ENCODE measurements at places on chromosomes 4 and X.

- no peak for DNase-seq
Measured at GRCh38 chrX:120512222-120512621, 43.1 kb upstream of the LAMP2 start.

- no peak for DNase-seq
Measured at GRCh38 chr4:68463796-68464195, 16.5 kb downstream of the TMPRSS11E start.

DNA sequence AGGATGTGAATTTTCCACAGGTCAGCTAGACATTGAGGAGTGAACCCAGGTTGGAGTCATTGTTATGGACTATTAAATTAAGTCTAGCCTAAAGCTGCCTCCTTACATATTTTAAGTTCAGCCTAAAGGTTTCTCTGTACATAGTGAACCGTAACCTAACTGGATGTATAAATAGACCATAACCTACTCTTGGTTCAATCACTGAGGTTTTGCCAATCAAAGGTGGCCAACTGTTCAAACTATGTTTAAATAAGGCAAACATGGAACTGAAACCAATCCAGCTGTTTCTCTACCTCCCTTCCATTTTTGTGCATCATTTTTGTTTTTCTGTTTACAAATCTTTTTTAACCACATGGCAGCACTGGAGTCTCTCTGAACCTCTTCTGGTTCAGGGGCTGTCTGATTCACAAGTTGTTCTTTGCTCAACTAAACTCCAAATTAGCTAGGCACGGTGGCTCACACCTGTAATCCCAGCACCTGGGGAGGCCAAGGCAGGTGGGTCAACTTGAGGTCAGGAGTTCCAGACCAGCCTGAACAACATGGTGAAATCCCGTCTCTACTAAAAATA lies 43.9 kb upstream of the SFRP2 start:
- no peak for DNase-seq

DNA sequence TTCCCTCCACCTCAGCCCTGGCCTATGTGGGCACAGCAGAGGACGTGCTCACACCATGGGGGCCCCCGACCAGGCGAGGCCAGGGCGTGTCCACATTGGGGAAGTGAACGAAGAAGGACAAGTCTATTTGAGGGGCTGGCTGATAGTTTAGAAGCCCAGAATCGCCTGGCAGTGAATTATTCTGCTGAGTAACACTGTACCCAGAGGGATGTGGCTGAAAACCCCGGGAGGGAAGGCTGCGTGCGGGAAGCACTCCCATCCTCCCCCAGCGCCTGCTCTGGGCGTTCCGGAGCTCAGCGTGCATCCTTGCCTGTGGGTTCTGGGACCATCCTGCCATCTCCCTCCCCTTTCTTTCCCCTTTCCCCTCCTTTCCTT lies 66.6 kb downstream of the TRMT44 start:
- no peak for DNase-seq

GRCh38 chr4:9765091-9765490 lies 16.3 kb upstream of the DRD5 start:
- DNase-seq: no peak

DNA sequence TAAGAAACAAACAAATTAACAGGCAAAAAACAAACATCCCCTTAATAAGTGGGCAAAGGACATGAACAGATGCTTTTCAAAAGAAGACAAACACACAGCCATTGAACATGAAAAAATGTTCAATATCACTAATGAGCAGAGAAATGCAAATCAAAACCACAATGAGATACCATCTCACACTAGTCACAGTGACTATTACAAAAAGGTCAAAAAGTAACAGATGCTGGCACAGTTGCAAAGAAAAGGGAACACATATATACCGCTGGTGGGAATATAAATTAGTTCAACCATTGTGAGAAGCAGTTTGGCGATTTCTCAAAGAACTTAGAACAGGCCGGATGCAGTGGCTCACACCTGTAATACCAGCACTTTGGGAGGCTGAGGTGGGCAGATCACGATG lies 146.1 kb upstream of the NEIL3 start:
- DNase-seq: no peak

DNA sequence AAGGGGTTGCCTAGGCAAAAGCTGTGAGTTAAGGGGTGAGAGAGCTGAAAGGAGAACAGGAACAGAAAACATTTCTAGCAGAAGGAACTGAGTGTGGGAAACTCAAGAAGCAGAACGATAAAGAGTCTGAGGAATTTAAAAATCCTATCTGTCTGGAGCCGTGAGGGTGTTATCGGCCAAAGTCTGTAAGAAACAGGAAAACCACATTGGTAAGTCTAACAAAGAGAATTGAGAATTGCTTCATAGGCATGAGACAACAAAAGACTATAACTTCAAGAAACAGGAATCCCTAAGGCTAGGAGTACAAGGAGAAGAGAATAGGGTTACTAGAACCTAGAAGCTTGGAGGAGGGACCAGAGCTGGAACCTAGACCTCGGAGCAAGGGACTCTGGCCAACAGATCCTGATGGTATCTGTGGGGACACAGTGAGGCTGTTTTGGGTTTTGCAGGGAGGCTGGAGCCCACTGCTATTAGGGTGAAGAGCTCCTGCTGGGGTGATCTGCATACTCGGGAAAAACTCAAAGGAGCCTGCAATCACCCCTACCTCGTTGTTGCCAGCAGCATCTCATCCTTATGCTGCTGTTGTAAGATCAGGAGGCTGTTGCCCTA lies 175.6 kb downstream of the FBXO8 start:
- DNase-seq: no peak

- DNase-seq: no peak
Measured at GRCh38 chrX:120299928-120300327, 11.3 kb downstream of the TMEM255A start.

DNA sequence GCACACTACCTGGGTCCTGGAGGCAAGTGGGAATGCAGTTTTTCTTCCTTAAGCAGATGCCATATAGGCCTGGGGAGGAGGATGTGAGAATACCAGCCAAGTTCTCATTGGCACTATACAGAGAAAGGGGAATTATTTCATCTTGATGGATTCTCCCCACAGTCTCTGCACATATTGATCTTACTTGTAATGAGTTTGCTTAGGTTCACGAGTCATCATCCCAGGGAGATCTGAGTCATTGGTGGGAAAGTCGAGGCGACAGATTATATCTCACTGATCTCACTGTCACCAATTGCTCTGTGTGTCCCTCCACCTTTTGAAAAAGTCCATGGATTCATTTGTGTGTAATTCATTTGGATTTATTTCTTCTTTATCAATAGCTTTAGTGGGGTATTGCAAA lies 156.8 kb downstream of the AR start:
- DNase-seq: no peak

- DNase-seq: no peak
Measured at GRCh38 chrX:51421972-51422597, 74.3 kb downstream of the NUDT11 start.

GRCh38 chr4:113142351-113142750 lies 92.9 kb downstream of the ANK2 start:
- no peak for DNase-seq

- DNase-seq: no peak
Measured at GRCh38 chrX:106606571-106606970, 5.2 kb upstream of the RADX start.

GRCh38 chr4:131613824-131614216 lies 1535.3 kb upstream of the PCDH10 start:
- DNase-seq: no peak

DNA sequence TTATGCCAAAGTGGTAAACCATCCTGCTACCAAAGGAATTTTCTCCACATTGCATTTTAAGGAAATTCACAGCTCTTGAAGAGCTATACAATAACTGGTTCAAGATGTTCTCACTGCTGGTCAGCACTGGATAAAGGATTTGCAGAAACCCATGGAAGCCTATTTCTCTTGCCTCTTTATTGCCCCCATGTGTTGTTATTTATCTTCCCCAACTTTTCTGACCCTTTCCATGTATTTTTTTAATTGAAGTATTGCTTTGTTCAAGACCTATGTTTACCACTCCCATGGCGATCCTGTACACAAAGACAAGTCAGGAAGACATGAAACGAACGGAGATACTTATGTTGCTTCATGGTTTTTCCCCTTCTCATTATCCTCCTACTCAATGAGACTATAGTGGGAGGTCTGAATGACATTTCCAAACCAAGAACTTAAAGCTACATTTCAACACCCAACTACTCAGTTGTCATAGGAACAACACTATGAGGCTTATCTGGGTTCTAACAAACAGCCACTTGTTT lies 566.4 kb upstream of the DIPK2B start:
- DNase-seq: no peak

DNA sequence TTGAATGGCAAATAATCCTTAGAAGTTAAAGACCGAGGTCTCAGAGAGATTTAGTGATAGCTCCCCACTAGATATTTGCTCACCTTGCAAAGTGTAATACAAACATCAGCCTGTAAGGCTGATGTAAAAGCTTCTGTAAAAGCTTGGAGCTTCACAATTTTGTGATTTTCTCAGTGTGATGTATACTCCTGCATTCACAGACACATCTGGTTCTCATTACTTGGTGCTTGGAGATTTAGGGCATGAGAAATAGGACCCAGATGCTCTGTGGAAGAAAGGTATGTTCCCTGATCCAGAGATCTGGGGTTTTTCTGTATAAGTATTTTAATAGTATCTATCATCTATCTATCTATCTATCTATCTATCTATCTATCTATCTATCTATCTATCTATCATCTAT lies 1664.3 kb downstream of the C4orf33 start:
- no peak for DNase-seq

DNA sequence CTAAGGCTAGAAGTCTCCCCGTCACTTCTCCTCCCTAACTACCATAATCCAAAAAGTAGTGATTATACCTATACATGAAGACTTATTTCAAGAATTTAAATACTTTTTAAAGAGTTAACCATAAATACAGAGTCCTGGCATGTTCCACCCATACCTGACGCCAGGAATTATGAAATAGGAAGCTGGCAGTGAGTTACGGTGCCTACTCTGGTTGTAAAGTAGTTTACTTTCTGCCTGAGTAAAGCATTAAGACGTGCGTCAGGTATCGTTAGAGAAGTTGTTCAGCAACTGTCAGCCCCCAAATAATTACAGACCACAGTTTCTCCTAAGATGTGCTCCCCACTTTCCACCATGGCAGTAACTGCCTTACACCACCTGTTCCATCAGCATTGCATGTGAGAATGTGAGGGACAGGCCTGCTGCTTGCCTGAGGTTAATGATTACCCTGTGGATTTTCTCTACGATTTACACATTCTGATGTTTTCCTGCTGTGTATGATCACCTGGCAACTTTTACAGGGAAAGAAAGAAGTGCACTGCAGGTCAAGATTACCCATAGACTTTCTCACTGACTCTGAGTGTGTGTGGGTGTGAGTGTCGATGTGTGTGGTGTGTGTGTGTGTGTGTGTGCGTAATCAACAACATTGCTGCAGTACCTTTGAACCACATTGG lies 92.3 kb upstream of the SLC7A11 start:
- DNase-seq: no peak

DNA sequence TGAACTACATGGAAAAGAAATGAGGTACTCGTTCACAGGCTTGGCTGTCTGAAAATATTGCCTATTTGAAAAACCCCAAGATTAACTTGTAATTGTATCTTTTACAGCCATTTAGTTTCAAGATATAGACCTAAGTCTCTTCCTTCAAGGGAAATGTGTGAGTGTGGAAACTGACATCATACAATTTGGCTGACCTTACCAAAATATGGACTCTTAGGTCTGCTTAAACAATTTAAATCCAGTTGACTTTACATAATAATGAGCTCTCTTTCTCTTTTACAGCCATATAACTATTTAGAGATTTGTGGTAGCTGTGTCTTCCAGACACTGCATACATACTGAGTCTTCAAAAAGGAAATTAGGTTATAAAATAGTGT lies 186.9 kb downstream of the NR3C2 start:
- no peak for DNase-seq

- no peak for DNase-seq
Measured at GRCh38 chr4:127505203-127505602, 127.6 kb upstream of the INTU start.

- no peak for DNase-seq
Measured at GRCh38 chrX:13276991-13277390, 42.9 kb downstream of the ATXN3L start.

DNA sequence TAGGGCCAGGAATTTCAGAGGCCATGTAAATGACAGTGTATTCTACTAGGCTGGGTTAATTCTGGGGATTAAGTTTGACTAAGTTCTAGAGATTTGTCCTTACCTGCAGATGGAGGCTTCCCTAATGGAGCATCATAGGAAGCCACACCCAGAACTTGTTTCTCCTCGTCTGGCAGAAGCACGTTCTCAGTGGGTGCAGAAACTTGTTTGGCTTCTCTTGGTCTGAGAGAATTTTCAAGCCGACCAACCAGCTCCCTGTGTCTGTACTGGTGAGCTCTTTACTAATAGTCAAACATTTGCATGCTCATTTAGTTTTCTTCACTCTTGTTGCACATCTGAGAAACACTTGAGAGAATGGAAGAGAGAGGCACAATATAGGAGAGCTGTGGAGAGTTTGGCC lies 907 bp upstream of the ATP10D start:
- no peak for DNase-seq

DNA sequence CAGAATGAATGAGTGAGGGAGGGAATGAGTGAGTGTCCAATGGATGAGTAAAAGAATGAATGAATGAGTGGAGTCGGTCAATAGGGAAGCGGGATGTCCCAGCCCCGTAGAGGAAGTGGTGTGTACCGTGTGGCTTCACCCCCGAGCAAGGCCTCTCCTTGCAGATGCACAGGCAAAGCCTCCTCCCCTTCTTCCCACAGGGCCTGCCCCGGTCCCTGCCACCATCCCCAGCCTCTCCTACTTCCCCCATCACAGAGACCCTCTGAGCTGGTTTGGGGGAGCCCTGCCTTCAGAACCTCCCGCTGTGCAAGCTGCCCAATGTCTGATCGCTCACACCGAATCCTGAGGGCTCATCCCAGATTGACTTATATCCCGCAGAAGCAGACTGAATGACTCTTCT lies 13.6 kb downstream of the HTRA3 start:
- DNase-seq: no peak

GRCh38 chr4:148735432-148736155 lies 293.4 kb upstream of the NR3C2 start:
- DNase-seq: no peak

- no peak for DNase-seq
Measured at GRCh38 chr4:121968859-121969258, 17.0 kb upstream of the TRPC3 start.

DNA sequence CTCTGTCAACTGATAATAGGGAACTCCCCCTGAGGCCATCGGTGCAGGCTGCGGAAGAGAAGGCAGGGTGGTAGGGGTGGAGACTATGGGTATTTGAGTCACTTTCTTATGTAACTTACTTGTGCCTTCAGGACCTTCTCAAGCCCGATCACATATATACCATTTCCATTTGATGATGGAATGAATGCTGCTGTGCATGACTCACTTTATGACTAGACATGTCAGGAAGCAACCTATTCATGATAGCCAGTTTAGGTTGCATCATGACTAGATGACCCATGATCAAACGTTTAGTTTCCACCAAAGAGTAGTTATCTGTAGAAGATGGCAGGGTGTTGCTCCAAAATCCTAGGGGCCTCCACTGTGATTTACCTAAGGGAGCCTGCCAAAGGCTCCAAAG lies 435.5 kb downstream of the DTHD1 start:
- no peak for DNase-seq

GRCh38 chrX:45889471-45889870 lies 655.8 kb downstream of the ZNF674 start:
- DNase-seq: no peak
